ENCODE measurements at places on chromosomes 1 and 21.

DNA sequence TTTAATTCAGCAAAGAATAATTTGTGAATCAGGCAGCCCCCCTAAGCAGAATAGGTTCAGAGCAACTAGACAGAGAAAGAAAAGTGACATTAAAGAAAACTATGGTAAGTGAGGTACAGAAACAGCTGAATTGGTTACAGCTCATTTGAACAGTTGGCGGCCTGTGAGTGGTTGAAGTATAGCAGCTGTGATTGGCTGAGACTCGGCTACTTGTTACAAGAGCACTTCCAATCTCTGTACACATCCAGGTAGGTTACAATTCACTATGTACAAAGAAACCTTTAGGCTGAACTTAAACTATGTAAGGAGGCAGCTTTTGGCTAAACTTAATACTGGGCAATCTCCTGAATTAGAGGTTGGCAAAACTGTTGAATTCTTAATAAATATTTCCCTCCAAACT, 171.1 kb upstream of the LHX8 start:
- no peak for DNase-seq

GRCh38 chr1:228204958-228205357, 2.9 kb upstream of the OBSCN start:
- DNase-seq: no peak

DNA sequence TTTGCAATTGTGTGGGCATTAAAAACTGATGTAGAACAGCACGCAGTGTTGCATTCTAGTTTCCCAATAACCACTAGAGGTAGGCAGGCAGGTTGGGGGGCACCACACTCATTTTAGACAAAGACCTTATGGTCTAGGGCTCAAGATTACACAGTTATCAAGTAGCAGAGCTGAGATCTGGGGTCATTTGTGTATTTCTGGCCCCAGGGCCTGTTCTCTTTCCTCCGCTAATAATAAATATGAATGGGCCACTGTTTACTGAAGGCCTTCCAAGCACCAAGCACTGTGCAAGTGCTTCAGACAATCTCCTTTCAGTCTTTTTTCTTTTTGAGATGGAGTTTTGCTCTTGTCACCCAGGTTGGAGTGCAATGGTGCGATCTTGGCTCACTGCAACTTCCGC, 23.9 kb downstream of the LDLRAD2 start:
- DNase-seq: no peak

DNA sequence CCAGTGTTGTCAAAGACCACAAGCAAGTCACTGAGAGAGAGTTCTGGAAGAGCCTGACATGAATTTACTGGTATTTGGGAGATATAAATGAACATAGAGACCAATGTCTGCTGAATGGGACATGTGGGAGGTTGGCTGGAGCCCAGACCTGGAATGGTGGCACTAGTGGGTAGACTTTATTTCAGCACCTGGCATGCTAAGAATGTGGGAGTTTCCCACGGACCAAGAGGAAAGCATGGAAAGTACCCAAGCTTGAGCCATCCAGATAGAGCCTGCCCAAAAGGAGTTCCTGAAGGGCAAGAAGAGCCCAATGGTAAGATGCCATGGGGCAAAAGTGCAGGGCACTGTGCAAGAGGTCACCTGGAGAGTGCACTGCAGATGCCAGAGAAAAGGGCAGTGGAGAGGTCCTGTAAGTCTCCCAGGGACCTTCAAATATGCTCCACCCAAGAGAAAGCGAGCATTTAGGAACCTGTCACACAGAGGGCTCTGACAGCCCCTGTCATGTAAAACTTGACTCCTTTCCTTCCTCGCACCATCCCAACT, 8.1 kb upstream of the ZNF687 start:
- no peak for DNase-seq

All from common myeloid progenitor, CD34-positive (primary cell).